Erythroblast (primary cell): ENCODE measurements at places on chromosomes 12 and 14.

DNA sequence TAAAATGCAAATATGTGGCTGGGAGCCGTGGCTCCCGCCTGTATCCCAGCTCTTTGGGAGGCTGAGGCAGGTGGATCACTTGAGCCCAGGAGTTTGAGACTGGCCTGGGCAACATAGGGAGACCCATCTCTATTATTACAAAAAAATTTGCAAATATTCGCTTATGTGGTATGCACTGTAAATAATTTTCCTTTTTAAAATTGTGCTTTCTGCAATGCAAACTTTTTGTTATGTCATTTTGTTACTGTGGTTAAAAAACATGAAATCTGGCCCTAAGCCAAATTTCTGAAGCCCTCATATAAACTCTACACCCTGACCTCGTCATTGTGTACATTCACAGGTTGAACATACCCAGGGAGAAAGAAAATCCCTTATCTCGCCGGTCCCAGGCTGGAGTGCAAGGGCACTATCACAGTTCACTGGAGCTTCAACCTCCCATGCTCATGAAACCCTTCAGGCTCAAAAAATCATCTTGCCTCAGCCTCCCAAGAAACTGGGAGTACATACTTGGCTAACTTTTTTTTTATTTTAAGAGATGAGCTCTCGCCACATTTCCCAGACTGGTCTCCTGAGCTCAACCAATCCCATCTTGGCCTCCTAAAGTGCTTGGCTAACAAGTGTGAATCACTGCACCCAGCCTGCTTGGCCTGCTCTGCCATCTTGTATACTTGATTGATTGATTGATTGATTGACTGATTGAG, 24.7 kb downstream of the TRAPPC6B start:
- peak; percentile 95 for DNase-seq

DNA sequence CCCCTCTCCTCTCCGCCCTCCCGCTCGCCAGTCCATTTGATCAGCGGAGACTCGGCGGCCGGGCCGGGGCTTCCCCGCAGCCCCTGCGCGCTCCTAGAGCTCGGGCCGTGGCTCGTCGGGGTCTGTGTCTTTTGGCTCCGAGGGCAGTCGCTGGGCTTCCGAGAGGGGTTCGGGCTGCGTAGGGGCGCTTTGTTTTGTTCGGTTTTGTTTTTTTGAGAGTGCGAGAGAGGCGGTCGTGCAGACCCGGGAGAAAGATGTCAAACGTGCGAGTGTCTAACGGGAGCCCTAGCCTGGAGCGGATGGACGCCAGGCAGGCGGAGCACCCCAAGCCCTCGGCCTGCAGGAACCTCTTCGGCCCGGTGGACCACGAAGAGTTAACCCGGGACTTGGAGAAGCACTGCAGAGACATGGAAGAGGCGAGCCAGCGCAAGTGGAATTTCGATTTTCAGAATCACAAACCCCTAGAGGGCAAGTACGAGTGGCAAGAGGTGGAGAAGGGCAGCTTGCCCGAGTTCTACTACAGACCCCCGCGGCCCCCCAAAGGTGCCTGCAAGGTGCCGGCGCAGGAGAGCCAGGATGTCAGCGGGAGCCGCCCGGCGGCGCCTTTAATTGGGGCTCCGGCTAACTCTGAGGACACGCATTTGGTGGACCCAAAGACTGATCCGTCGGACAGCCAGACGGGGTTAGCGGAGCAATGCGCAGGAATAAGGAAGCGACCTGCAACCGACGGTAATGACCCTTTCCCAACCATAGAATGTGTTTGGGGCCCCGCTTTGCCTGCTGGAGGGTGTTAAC, 615 bp downstream of the CDKN1B start:
- peak; percentile 69 for DNase-seq

- no peak for DNase-seq
These were observed 325.0 kb downstream of the SNAPC1 start for GRCh38 chr14:62087191-62087590.

DNA sequence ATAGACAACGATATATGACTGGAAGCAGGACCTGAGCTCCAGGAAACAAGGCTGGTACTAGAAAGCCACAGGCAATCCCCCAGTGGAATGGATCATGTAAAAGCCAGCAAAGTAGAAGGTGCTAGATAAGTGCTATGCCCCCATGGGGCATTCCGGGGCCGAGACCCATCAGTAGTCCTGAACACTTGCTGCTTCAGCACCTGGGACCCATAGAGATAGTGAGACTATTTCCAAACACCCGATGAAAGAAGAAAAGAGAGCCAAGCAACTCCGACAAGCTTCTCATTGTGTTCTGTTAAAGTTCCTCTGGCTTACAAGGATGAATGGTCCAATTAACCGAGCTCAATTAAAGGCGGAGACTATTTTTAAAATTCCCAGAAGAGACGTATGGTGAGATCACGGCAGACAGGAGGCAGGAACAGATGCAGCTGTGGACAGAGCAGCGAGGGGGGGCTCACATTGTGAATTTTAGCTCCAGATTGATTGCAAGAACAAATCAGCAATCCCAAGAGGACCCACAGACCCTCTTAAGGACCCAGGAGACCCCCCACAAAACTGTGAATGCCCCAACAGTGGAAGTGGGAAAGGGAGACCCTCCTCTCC, 142.5 kb upstream of the OVCH1 start:
- no peak for DNase-seq

DNA sequence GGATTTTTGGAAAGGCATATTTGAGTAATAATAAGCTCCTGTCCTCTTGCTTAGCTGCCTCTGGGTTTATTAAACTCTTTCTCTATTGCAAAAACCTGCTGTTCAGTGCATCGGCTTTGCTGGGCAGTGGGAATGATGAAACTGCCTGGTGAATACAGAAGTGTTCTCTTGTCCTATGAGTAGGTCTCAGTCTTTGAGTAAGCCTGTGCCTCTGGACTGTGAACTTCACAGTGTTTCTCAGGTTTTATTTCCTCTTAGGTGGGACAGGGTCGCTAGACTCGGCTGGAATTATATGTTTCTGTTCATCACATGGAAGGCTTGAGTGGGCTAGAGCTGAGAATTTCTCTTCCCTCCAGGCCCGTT, 46.4 kb downstream of the CRADD start:
- DNase-seq = no peak

GRCh38 chr14:29896354-29896821, 31.3 kb downstream of the PRKD1 start:
- DNase-seq = no peak

DNA sequence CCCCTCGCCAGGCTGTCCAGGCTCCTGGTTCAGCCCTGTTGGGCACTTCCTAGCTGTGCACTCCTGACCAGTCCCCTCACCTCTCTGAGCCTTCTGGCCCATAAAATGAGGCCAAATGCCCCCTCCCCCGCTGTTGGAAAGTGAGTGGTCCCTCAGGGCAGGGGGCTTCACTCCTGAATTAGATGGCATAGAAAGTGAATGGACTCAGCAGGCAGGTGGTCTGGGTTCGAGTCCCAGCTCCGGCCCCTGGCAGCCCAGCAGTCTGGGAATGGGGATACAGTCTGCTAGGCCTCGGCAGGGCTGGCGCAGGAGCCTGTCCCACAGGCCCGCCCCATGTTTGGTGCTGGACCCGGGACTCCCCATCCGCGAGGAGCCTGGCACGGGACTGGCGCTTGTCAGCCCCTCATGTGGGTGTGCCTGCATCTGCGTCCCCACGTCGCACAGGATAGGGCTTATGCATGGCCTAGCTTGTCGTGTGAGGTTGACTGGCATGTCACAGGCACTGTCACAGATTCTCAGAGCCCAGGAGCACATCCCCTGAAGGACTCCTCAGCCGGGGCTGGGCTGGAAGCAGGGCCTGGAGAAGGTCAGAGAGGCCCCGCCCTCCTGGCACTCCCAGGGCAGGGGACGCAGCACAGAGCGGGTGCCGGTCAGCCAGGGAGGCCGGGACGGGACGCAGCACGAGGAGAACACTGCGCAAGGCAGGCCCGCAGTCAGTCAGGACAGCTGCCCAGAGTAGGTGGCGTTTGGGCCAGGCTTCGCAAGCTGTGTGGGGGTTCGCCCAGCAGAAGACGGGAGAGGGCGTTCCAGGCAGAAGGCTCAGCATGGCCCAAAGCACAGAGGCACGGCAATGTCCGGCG, 40.5 kb downstream of the DIO3 start:
- DNase-seq = no peak

GRCh38 chr12:95473231-95473883, 595 bp upstream of the METAP2 start:
- peak; percentile 64 for DNase-seq

DNA sequence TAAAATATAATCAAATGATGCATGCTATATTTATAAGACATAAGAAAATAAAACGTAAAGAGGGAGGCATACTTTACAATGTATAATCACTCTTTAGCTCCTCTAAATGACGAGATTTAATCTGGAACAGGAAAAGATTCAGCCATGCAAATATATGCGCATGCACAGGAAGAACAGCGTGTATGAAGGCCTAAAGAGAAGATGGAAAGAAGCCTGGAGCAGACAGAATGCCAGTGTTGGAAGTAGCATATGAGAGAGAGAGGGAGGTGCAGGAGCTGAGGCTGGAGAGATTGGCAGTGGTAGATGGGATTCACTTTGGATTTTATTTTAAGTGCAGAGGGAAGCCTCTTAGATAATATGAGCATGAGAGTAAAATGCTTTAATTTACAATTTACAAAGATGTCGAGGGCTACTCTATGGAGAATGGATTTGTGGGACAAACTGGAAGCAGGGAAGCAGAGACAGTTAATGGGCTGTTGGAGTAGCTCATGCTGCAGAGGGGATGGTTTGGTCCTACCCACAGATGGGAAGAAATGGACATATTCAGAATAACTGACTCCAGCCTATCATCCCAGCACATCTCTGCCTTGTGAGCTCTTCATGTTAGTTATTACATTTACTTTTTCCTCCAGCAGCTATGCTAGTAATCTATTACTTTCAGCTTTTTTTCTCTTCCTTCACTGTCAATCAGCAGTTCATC, 411.1 kb downstream of the TMTC2 start:
- no peak for DNase-seq

GRCh38 chr12:108346727-108347710, 7.9 kb upstream of the CMKLR1 start:
- DNase-seq = no peak

GRCh38 chr12:53624458-53624857, 1.7 kb downstream of the ATF7 start:
- no peak for DNase-seq

- DNase-seq = no peak
These were observed 3.0 kb downstream of the BMAL2 start for GRCh38 chr12:27335364-27336281.

GRCh38 chr14:28754209-28754985, 12.2 kb upstream of the FOXG1 start:
- peak; percentile 9 for DNase-seq

DNA sequence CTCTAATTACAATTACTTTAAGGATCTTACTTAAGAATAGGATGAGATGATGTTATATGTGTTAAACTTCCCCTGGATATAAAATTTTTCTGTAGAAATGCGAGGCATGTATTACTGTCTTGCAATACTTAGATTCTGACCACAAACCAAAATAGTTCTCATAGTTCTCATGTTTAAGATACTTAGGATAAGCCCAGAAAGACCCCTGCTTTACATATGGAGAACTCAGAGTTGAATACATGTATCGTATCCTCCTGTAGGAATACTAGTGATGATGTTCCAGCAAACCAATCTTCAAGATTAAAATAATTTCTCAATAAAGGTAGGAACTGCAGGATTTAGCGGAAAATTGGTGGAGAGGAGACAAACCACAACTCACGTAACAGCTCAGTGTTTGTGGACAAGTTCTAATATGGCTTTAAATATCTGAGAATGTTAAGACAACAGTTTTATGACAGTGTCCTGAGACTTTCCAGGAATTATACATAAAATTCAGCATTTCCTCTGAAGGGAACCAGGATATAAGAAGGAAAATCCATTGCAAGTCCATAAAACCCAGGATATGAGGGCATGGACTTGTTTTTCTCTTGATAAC, 114.7 kb upstream of the CRY1 start:
- DNase-seq = no peak

DNA sequence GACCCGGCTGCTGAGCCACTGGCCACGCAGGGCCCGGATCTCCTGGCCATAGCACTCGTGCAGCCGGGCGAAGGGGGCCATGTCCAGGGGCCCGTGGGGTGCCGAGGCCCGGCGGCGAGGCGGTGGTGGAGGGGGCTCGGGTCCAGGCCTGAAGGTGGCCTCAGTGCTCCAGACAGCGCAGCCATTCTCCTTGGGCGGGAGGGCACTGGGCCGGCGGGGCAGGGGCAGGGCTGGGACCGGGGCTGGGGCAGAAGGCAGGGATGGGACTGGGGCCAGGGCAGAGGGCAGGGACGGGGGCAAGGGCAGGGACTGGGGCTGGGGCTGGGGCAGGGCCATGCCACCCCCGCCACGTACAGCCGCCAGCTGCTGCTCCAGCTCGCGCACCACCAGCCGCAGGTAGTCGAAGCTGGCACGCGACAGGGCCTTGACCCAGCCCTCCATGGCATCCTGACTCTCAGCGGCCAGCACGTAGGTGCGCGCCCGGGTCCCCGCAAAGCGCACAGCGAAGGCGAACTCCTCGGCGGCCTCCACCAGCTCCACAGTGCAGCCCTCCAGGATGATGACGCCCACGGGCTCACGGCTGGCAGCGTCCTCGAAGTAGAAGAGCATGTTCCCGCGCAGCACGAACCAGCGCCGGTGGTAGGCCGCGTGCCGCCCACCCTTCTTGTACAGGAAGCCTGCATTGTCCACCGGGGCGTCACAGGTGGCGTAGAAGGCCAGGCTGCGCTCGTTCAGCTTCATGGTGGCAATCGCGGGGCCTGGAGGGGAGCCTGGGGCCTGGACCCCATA, 6.0 kb downstream of the PHETA1 start:
- no peak for DNase-seq

- DNase-seq = no peak
These were observed 68.9 kb downstream of the DAD1 start for GRCh38 chr14:22519877-22520685.

- no peak for DNase-seq
These were observed 101.3 kb downstream of the FOXN3 start for GRCh38 chr14:89315493-89316470.

DNA sequence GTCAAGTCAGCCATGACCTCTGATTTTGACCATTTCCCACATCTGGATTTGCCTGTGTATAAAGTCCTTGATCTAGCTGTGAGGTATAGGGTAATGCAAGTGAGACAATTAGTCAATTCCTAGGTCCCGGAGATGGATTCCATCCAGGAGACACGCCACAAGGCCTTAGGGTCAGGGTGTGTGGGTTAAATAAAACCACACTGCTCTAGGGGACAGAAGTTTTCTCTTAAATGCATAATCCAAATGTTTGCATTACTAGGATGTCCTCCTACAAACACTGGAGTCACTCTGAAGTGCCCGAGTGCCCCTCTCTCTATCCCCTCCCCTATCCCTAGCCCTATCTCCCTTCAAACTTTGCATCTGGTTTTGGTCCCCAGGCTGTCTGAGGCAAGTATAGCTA, 26.8 kb downstream of the LRIG3 start:
- DNase-seq = no peak

GRCh38 chr14:104800771-104801519, at the start of gene ZBTB42:
Gene ZBTB42, plus strand, starts transcription at chr14:104801101. Its CDS starts 97 bp downstream, at chr14:104801198.
- DNase-seq = peak; percentile 78

DNA sequence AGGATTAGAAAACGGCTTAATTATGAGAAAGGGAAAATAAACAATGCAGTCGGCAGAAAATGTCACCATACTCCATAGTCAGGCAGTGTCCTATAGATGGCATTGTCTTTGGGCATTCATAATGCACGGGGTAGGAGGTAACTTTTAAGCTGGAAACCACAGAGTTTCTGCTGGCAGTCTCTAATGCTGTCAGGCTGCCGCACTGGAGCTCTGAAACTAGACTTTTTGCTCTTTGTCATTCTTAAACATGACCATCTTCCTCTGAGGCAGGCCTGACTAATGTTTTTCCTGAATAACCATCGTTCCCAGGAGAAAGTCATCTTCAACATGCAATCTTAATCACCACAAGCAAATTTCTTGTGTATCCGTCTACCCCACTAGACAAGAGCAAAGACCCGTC, 108.8 kb downstream of the ETNK1 start:
- DNase-seq = no peak
